BJ (cell line): ENCODE measurements at places on chromosomes 16 and 17.

DNA sequence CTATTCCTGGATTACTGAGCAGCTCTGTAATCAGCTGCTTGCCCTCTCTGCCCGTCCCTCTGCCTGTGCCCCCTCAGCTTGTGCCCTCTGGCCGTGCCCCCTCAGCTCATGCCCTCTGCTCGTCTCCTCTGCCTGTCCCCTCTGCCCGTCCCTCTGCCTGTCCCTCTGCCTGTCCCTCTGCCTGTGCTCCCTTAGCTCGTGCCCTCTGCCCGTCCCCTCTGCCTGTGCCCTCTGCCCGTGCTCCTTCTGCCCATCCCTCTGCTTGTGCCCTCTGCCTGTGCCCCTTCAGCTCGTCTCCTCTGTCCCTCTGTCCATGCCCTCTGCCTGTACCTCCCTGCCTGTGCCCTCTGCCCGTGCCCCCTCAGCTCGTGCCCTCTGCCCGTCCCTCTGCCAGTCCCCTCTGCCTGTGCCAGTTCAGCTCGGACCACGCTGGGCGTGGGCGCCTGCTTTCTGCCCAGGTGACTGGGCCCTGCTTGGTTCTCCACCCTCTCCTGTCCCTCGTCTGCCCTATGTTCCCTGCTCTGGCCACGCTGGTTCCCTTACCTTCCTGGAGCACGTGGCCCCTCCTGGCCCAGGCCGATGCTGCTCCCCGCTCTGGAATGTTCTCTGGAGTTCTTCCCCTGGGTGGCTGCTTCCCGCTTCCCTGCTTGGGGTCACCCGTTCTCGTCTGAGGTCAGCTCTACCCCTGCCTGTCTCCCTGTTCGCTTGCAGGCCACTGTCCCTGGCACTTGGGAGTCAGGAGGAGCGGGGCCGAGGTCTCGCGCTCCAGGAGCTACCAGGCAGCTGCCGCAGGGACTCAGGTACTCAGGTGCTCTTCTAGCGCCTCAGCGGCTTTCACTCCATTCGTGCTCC, 63.9 kb downstream of the BANP start:
- DNase-seq = no peak

DNA sequence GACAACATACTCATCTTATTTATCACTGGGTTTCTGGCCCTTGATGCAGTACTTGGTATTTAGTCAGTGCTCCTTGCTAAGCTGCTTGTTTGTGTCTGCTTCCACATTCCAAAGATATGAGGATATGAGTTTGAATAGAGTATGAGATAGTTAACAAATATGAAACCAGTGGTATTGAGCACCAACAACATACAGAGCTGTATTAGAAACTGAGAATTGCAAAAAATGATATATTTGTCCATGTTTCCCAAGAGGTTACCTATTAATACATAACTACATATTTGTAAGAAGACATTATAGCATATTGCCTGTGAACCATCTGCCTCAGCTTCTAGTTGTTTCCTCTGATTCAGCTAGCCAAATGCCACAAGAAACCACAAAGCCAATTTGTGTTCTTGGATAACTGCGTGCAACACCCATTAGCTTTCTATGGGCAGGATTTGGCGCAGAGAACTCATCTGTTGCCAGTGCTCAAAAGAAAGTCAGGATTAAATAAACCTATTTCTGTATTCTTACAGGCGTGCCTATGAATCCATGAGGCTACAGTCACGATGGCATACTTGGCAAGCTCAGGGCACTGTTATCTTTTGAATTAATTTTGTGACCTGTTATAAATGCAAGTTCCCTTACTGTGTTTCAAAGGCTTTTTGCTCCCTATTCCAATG, 194.4 kb downstream of the MAP2K6 start:
- DNase-seq = peak; percentile 83

GRCh38 chr16:29784157-29784556, 6.1 kb downstream of the ZG16 start:
- DNase-seq = no peak

DNA sequence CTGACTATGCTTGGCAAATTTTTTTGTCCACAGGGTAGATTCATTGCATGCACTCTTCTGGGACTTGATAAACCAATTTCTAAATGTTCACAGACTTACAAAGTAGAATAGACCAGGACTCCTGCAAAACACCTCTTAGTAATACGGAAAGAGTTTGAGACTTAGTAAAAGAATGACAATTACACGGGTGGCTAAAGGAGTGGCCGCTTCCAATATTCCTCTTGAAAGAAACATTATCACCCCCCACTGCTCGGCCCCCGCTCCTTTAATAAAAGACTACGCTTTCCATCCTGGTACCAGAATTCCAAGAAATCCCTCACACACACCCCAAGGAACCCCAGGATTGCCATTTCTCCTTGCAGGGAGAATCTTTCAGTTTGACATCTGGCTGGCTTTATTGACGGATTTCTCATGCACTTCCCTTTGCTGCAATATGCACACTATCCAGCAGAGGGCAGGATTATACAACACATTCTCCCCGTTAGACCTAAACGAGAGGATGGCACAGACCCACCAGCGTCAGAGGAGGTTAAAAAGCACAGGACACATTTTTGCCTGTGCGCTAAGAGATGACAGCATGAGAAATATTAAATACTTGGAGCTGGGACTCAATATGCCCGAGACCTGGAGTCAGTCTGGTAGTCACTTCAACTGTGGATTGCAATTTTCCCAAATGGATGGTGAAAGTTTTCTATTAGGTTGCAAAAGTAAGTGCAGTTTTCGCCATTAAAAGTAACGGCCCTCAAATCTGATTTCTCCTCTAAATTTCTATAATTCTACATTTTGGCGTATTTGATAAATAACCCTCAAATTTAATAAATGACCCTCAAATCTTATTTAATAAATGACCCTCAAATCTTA, 46.6 kb upstream of the NUDT7 start:
- DNase-seq = peak; percentile 7

DNA sequence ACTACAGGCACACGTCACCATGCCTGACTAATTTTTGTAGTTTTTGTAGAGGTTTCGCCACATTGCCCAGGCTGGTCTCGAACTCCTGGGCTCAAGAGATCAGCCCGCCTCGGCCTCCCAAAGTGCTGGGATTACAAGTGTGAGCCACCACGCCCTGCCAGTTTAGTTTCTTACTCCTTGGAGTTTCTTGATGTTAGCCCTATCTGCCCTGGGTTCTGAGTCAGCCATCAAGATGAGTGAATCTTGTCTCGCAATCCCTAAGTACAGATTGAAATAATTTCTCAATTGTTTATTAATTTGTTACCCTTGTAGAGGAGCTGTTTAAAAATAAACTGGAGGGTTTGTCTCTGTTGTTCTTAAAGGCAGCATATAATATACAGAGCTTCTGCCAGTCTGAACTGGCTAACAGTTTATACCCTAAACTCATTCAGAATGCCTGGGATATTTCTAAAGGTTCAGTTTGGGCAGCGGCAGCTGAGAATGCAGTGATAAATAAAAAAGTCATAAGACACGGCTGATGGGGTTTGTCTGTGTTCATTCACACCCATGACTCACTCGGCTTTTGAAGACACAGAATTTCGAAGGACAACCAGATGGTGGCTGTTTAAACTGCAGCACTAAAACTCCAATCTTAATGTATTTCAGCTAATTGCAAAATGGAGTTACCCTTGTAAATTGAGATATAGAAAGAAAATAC, 39.6 kb downstream of the GPRC5B start:
- peak; percentile 63 for DNase-seq

GRCh38 chr17:18246880-18247612, 11.5 kb downstream of the FLII start:
- DNase-seq = no peak

DNA sequence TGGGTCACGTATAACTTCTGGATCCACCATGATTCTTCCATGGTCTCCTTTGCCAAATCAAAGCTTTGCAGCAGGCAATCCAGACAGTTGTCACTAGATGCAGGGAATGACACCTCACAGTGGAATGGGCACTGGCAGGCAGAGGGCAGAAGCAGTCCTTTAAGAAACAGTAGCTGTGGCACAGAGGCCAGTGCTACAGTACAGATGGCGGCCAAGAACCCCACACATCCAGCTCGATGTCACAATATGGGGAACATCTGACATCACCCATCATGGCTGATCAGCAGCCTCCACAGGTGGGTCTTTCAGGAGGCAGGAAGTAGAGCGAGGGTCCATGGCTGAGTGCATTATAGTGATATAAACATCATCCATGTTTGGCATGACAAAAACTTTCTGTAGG, 18.8 kb upstream of the ERN1 start:
- no peak for DNase-seq

- DNase-seq = no peak
Observed at GRCh38 chr16:89140981-89141883, 30.3 kb upstream of the CDH15 start.

DNA sequence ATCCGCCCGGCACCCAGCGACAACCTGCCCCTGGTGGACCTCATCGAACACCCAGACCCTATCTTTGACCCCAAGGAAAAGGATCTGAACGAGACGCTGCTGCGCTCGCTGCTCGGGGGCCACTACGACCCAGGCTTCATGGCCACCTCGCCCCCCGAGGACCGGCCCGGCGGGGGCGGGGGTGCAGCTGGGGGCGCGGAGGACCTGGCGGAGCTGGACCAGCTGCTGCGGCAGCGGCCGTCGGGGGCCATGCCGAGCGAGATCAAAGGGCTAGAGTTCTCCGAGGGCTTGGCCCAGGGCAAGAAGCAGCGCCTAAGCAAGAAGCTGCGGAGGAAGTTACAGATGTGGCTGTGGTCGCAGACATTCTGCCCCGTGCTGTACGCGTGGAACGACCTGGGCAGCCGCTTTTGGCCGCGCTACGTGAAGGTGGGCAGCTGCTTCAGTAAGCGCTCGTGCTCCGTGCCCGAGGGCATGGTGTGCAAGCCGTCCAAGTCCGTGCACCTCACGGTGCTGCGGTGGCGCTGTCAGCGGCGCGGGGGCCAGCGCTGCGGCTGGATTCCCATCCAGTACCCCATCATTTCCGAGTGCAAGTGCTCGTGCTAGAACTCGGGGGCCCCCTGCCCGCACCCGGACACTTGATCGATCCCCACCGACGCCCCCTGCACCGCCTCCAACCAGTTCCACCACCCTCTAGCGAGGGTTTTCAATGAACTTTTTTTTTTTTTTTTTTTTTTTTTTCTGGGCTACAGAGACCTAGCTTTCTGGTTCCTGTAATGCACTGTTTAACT, 1.0 kb downstream of the NOG start:
- no peak for DNase-seq

GRCh38 chr16:62652441-62653120, 616.3 kb upstream of the CDH8 start:
- no peak for DNase-seq

DNA sequence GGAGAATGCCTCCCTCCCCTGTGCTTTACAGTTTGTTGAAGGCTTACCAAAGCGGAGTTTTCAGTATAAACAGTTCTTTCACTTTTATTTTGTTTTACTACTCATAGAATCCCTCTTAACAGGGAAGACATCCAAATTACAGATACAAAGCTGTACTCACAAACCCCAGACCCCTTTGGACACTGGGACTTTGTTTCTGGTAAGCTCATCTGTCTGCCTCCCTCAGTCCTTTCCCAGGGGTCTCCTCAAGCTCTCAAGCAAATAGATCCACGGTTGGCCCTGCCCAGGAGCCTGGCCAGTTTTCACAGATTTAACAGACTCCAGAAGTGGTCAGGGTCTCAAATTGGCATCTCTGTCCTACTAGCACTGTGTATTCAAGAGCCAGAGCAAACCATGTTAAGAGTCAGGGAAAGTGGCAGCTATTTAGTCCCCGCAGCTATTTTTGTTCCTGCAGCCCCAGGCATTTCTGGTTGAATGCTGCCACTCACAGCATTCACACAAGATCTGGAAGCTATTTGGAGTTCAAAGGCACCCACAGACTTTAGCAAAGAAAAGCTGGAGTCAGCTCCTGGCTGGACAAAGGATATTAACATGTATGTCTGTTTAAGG, 54.2 kb downstream of the TMEM100 start:
- DNase-seq = no peak
